ENCODE measurements at places on chromosomes 6 and 20.

- DNase-seq = no peak
Measured at GRCh38 chr6:49636713-49637349, at the start of gene RHAG. Gene RHAG (minus strand): TSS chr6:49636839. CDS start chr6:49636812, 27 bp downstream.

- no peak for DNase-seq
Measured at GRCh38 chr6:145468534-145468933, 266.8 kb downstream of the EPM2A start.

GRCh38 chr6:42141603-42142117 is 760 bp downstream of the C6orf132 start:
- no peak for DNase-seq

DNA sequence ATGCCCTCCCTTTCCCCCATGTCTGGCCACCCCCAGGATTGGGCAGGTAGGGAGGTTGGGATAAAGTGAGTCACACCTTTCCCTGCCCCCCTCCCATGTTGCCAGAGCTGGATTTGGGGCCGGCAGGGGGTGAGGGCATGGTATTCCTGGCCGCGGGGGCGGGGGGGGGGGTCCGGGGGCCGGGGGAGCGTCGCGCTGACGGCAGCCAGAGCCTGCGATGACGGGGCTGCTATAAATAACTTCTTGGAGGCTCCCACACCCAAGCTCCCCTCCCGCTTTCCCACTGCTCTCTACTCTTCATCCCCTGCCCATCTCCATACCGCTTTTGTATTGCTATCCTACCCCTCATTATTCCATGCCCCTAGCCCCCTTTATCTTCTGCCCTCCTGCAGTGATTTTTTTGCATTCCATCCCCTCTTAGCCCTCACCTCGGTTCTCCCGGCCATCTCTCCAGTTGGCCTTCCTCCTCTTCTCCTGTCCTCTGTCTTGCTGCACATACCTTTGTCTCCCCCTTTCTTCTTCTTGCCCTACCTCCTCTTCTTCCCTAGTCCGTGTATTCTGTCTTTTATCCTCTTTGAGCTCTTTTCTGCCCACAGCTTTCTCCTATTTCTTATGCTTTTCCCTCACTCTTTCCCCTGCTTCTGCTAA is 13.8 kb downstream of the SYNGAP1 start:
- DNase-seq = no peak

DNA sequence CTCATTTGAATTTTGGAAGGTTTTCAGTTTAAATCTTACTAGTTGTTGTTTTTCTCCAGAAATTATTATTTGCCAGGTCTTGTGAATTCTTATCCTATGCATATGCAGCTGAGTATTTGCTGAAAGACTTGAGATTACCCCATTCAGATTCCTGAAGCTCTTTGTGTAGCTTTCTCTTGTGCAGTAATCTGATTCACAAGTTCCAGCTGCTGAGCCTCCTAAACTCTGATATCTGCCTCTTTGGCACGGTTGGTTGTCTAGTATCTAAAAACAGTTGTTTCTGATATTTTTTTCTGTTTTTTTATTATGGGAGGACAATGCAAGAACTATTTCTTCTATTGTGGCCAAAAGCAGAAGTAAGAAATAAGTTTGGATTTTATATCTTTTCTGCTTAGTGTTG is 863.9 kb upstream of the MANEA start:
- DNase-seq = no peak

- DNase-seq = peak; percentile 50
Measured at GRCh38 chr6:13485923-13486562, 1.4 kb downstream of the GFOD1 start.

- DNase-seq = no peak
Measured at GRCh38 chr20:39298121-39298520, 336.0 kb downstream of the DHX35 start.

GRCh38 chr20:24819331-24819965 is 129.6 kb upstream of the CST7 start:
- no peak for DNase-seq

GRCh38 chr6:145789443-145789842 is 25.2 kb downstream of the FBXO30 start:
- DNase-seq = no peak

- no peak for DNase-seq
Measured at GRCh38 chr6:52929321-52930164, 20.0 kb upstream of the GSTA3 start.

GRCh38 chr20:51906679-51907078 is 104.4 kb upstream of the SALL4 start:
- no peak for DNase-seq

DNA sequence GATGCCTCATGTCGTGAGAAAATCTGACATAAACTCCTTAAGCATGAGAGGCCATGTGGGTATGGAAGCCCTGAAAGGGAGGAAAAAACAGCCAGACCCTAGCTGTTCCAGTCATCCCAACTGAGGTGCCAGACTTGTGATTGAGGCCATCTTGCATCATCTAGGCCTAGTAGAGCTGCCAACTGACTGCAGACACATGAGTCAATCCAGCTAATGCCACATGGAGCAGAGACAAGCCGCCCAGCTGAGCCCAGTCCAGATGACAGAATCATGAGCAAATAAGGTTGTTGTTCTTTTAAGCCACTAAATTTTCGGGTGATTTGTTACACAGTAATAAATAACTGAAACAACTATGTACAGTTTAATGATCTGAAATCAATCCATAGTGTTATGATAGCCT is 680.9 kb downstream of the MAFB start:
- DNase-seq = no peak

DNA sequence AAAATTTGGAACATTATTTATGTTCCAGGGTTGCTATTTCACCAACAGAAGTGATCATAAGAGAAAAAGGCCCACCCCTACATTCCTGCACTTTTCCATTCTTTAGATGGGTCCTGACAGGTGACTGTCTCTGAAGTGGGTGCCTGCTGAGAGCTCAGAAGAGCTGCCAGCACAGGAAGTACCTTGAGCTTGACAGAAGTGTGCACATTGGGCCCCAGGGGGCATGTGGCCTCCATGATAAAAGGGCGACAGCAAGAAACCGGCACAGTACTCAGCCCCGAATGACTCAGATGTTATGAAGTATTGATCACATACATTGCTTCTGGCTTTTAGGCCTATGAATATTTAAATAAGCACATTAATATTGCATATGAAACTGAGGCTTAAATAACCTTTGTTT is 150.4 kb downstream of the PCSK2 start:
- no peak for DNase-seq

DNA sequence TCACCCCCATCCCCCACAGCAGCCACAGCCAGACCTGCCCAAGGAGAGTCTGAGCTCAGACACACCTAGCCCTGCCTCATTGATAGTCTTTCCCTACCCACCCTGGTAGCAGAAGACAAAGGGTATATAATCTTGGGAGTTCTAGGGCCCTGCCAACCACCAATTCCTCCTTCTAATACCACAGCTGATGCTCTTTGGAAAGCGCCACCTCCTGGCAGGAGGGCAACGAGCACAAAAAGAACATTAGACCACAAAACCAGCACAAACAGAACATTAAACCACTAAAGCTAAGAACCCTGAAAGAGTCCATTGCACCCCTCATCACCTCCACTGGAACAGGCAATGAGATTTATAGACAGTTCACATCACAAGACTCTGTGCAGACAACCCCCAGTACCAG is 195.8 kb upstream of the FUT9 start:
- DNase-seq = peak; percentile 17

DNA sequence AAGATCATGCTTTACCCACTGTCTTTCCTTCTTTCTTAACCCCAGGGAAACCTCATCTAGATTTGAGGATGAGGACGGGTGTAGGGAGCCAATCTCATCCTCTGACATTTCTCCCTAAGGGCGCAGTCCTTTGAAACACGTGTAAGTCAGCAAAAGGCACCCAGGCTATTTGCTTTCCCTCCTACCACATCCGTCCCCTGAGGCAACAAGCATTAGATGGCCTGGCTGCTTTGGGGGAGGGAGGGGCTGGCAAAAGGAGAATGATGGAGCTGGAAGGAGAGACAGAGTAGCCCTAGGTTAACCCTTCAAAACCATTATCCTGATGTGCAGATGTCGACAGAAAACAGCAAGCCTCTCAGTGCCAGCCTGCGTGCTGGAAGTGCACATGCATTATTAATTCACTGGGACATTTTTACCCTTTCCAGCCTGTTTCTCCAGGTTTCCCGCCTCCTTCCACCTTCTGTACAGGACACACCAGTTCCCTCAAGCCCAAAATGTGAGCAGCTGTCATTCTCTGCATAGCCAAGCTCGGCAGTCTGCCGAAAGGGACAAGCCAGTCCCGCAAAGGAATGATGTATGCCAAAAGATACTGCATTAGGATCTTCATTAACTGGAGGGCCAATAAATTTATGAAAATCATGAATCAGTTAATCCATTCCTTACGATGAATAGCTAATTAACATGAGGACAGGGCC is 547.2 kb downstream of the CD83 start:
- peak; percentile 27 for DNase-seq

GRCh38 chr6:163347021-163347446 is 67.5 kb upstream of the QKI start:
- DNase-seq = no peak

GRCh38 chr6:151958332-151958731 is 150.8 kb downstream of the ESR1 start:
- DNase-seq = no peak

DNA sequence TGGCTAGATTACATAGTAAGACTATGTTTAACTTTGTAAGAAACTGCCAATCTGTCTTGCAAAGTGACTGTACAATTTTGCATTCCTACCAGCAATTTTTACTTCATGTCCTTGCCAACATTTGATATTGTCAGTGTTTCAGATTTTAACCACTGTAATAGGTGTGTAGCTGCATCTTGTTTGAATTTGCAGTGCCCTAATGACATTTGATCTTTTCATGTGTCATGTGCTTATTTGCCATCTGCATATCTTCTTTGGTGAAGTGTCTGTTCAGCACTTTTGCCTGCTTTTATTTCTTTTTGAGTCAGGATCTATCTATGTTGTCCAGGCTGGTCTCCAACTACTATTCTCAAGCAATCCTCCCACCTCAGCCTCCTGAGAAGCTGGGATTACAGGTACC is 2.4 kb upstream of the PRPH2 start:
- DNase-seq = no peak

DNA sequence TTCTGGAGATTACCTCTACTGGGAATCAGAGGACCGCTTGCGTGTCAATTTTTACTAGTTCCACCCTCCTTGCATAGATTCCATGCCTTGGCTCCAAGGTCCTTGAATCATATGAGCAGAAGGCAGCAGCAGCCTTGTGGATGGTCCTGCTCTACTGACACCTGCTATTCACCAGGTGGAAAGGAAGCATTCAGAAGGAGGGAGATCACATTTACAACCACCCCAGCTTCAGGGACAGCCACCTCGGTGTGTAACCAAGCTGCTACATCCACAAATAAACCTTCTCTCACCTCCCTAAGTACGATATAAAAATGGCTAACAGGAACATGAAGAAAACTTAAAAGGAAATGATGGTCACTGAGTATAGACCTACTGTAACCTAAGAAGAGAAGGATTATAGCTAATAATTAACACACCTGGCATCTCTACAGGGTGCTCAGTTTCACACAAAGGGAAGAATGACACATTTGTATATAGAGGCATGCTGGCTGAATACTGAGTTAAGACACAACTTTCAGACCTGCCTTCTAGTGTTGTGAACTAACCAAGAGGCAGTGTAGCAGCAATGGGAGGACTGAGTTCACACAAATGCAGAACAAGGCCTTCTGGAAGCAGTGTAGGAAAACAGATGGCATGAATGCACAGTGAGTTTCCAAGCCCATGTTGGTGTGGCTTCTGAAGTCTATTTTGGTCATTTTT is 46.3 kb upstream of the SRPK1 start:
- DNase-seq = no peak

- DNase-seq = peak; percentile 55
Measured at GRCh38 chr6:109977791-109978173, 329 bp upstream of the GPR6 start.

DNA sequence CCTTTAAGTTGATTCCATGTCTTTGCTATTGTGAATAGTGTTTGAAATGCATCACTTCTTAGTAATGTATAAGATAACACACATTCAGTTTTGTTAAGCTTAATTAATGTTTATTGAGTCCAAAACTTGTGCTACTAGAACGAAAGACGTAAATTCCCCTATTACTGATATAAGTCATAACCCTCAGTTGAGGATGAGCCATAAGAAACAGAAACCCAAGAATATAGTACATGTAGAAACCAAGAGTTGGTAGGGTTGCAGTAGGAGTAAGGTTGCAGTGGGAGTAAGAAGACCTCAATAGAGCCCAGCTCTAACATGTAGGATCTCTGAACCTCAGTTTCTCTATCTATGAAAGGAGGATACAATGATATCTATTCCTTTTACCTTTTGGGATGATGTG is 19.3 kb downstream of the CITED2 start:
- no peak for DNase-seq

- DNase-seq = no peak
Measured at GRCh38 chr6:30344191-30344867, 627 bp upstream of the RPP21 start.

DNA sequence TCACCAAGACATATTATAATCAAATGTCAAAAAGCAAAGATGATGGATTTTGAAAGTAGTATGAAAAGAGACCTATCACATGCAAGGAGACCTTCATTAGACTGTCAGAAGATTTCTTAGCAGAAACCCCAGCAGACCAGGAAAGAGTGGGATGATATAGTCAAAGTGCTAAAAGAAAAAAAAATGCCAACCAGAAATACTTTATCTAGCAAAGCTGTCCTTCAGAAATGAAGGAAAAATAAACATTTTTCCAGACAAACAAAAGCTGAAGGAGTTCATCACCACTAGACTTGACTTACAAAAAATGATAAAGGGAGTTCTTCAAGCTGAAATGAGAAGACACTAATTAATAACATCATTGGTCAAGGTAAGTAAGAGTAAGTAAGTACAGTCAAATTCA is 251.2 kb upstream of the SASH1 start:
- DNase-seq = no peak

GRCh38 chr6:147820520-147820919 is 312.0 kb downstream of the SAMD5 start:
- DNase-seq = no peak

DNA sequence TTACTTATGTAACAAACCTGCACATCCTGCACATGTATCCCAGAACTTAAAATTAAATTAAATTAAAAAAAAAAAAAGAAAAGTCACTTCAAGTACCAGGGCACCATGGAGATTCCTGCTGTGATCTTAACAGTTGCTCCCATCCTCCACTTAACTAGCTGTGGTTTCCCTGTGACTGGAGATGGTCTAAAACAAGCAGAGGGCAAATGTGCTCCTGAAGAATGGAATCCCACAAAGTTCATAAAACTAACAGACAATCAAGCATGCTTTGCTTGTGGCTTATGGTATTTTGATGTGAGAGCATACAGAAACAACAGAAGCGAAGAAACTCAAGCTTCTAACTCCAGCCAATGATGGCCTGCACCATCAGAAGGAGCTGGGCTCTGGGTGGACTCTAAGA is 153.6 kb upstream of the KCNK16 start:
- DNase-seq = no peak

GRCh38 chr6:49205526-49205925 is 257.5 kb downstream of the MMUT start:
- no peak for DNase-seq

- no peak for DNase-seq
Measured at GRCh38 chr6:25387483-25387882, 108.3 kb downstream of the CARMIL1 start.

DNA sequence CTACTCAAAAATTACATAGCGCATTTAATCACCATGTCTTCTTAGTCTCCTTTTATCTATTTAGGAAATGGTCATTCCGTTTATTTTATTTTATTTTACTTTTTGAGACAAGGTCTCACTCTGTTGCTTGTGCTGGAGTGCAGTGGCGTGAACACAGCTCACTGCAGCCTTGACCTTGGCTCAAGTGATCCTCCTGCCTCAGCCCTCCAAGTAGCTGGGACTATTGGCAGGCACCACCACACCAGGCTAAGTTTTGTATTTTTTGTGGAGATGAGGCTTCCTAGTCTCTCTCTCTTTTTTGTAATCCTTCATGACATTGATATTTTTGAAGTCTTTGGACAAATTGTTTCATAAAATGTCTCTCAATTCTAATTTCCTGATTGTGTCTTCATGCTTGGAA is 4.7 kb upstream of the MYLK4 start:
- DNase-seq = no peak
